ENCODE measurements at places on chromosomes 7 and 10.

DNA sequence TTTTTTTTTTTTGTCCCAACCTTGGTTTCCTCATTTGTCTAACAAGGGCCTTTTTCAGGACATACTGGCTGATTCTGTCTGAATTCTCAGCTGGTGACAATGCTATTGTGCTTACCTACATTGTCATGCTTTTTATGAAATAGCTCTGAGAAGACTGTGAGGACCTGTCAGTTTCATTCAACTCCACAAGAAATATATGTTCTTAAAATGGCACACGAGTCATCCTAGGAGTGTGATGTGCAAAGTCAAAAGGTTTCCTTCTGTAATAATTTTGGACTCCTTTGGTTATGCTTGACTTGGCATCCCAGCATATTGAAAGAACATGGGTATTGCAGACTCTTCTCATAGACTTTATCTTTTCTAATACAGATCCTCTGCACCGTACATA, 316.0 kb downstream of the GFRA1 start:
- DNase-seq: no peak

- no peak for DNase-seq
These were observed 2.0 kb downstream of the PPP3CB start for GRCh38 chr10:73493781-73494180.

- no peak for DNase-seq
These were observed 112.0 kb downstream of the RNF32 start for GRCh38 chr7:156752367-156753228.

- no peak for DNase-seq
These were observed 118.4 kb upstream of the CACUL1 start for GRCh38 chr10:118873091-118873737.

- no peak for DNase-seq
These were observed 68.9 kb downstream of the PHTF2 start for GRCh38 chr7:77867537-77867865.

DNA sequence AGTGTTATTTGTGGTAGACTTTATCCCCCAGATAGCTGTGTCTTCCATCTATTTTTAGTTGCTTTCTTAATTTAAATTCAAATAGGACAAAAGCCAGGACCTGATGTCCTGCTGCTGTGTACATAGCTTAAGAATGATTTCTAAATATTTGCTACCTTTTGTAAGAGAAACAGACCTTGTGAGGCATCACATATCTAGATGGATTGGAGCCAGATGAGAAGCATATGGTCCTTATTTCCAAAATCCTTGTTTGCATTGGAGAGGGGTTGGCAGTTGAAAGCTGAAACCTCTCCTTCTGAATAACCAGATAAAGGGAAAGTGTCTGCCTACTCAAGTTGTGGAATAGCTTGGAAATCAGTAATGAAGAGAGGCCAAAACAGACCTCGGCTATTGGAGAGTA, 50.7 kb upstream of the AMPH start:
- no peak for DNase-seq

GRCh38 chr7:118040562-118040961, 143.4 kb upstream of the LSM8 start:
- DNase-seq: no peak

DNA sequence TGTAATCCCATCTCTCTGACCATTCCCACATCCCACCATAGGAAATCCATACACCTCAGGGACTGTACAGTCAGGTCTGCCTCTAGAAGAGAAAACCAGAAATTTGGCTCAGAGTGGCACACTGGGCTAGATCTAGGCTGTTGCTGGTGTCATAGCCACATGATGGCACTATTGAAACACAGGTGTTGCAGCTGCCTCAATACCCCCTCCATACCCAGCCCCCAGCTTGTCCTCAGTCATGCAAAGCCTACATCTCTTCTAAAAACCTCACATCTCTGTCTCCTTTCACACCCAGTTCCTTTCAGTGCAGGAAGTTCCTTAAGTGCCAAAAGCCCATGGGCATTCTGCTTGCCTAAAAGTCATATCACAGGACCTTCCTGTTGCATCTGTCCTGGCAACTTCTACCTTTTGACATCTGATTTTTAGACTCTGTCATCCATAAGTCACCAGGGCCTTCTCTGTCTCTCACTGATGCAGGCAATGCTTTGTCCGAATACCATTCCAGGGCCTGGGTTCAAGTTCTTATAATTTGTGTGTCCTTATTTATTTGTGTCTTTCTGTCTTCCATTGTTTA, 27.0 kb upstream of the HIBADH start:
- no peak for DNase-seq

- no peak for DNase-seq
These were observed 49.0 kb upstream of the PODXL start for GRCh38 chr7:131605280-131605878.

DNA sequence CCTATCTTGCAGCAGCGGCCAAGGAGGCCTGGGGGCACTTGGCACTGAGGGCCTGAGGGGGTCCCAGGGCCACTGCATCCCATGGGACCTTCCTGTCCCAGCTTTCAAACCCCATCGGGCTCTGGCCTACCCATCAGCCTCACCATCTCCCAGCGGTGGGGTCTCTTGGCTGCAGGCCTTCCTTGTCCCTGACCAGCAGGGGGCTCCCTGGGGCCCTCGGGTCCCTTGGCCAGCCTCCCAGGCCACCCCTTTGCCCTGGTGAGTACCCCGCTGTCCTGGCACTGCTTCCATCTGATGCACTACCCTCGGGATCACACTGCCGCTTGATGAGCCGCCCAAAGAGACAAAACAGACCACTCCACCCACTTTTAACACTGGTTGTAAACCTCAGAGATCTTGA, 43.5 kb downstream of the YKT6 start:
- DNase-seq: peak; percentile 15

- no peak for DNase-seq
These were observed 301.4 kb downstream of the AHR start for GRCh38 chr7:17599733-17600339.

DNA sequence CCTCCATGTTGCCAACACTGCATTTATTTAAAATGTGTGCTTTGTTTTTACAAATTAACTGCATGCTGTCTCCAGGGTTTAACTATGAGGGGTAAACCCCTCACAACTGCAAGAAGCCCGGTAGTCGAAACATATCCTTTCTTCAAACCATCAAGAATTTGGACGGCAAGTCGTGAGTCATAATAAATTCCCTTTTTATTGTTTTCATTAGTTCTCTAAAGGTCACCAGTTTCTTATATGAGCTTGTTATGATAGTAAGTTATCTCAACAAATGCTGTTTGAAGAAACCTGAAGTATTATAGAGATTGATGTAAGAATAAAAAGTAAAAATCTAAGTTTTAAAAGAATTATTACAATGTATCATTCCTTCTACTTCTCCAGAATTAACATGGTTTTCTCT, 12.2 kb upstream of the FIGNL1 start:
- no peak for DNase-seq

DNA sequence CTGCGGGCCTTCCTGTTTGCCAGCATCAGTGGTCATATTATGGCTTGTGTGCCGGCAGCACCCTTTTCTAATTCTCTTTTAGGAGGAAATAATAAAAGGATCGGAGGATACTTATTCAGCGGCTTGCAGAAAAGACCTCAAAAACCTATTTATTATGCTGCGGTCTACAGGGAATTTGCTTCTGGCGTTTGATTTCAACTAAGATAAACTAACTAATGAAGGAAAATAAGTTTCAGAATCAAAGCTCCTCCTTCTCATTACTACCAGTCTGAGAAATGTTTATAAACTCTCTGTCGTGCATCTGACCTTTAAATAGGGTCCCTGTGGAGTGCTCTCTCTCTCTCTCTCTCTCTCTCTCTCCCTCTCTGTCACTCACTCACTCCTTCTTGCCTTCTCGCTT, 335.0 kb upstream of the GLI3 start:
- DNase-seq: no peak

DNA sequence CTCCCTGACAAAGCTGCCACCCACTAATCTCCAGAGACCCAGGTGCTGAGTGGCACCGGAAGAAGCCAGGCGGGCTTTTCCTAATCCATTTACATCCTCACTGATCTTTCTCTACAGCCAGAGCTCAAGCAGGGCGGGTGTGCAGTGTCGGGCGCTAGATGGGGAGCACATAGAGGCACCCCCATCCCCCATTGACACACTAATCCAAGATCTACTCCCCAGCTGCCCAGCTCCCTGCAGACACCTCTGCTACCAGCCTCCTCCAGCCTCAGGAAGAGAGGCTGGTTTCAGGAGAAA, 22.2 kb downstream of the FRMPD2 start:
- DNase-seq: no peak

- DNase-seq: peak; percentile 34
These were observed 12.6 kb downstream of the KLLN start for GRCh38 chr10:87850742-87851205.

DNA sequence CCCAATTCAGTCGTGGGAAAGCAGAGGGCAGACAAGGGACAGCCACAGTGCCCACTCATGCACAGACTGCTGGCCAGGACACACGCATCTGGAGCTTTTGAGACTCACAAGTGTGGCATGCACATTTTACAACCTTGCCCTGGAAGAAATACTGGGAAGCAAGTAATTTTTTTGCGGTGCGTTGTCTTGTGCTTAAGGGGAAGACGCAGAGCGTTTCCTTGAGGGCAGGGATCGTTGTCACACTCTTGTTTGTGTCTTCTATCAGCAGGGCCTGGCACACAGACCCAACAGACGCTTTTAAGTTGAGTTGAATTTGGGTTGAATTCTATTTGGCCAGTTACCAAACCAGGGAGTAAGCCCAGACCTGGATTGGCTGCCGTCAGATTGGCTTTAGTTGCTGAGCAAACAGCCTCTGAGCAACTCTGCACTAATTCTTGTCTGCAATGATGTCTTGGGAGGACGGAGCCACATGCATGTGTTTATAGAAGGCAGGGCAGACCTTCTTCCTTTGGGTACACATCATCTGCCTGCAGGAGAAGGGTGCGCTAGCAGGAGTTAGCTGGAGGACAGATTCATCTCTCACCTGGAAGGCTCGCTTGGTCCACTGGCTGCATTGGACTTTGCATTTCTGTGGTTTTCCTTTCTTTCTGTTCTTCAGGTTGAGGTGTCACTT, 38.4 kb downstream of the IL2RA start:
- DNase-seq: no peak

DNA sequence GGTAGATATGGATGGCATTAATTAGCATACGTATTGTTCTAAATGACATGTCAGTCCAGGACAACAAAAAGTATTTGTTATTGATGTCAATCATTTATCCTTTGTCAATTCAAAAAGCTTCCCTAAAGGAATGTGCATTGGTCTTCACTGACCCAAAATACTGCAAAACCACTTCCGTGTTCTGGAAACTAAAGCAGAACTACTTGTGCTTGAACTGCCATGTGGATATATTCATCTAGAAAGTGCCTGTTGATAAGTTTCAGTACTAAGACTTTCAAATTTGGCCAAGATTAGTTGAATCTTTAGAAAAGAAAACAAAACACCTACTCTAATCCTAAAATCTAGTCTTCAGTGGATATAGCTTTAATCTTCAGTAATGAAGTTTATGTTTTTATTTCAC, 242.1 kb upstream of the PPP1R3A start:
- DNase-seq: no peak

- DNase-seq: no peak
These were observed 135.6 kb upstream of the LYZL2 start for GRCh38 chr10:30765022-30765615.

DNA sequence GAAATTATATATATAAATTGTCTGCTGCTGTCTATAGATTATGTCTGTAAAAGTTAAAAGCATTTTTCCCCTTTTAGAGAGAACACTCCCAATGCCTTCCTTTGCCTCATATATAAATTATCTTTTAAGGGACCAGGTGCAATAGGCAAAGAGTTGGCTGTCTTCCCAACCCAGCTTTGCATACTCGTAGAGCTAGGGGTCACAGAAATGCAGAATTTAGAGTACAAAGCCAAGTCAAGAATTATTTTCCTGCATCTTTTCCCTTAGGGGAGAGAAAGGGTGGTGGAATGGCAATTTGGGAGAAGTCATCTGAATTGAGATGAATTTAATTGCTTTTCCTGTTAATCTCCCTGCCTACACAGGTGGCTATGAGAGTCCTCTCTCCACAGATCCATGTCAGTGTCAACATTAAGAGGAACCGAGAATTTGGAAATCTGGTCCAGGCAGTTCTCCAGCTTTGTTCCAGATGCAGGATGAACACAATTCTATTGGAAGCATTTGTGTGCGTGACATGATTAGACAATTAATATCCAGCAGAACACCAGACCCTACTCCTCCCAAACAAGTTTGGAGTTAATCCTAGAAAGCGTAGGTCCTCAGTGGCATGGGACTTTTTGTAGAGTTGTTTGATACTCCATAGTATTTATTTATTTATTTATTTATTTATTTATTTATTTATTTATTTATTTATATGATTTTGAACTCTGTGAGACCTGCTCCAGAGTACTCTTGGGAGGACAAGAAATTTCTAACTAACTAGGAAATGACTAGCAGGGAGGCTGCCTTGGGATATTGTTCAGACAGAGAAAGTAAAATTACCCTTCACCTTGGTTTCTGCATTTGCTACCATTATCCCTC, 80.3 kb upstream of the SKAP2 start:
- DNase-seq: no peak

GRCh38 chr10:113576852-113577251, 24.0 kb downstream of the HABP2 start:
- no peak for DNase-seq

- no peak for DNase-seq
These were observed 851.8 kb downstream of the XPNPEP1 start for GRCh38 chr10:109071539-109071938.
